ENCODE measurements at places on chromosomes 1 and 21.

DNA sequence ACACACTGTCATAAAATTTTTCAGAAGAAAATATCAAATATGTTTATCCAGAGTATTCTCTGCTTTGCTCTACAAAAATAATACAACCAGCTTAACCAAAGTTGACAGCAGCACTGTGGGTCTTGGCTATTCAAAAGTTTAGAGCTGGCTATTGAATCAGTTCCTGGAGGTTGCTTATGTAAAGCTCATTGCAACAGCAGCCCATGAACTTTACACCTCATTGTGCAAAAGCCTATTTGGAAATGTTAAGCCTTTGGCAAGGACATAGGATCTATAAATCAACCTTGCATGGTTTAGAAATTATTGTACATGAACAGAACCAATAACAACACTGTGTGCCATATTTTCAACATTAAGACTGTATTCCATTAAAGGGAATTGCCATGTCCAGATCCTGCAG lies 714.9 kb downstream of the ADGRL2 start:
- no peak for DNase-seq

- no peak for DNase-seq
These were observed 158.9 kb downstream of the ZBTB18 start for GRCh38 chr1:244209955-244210354.

DNA sequence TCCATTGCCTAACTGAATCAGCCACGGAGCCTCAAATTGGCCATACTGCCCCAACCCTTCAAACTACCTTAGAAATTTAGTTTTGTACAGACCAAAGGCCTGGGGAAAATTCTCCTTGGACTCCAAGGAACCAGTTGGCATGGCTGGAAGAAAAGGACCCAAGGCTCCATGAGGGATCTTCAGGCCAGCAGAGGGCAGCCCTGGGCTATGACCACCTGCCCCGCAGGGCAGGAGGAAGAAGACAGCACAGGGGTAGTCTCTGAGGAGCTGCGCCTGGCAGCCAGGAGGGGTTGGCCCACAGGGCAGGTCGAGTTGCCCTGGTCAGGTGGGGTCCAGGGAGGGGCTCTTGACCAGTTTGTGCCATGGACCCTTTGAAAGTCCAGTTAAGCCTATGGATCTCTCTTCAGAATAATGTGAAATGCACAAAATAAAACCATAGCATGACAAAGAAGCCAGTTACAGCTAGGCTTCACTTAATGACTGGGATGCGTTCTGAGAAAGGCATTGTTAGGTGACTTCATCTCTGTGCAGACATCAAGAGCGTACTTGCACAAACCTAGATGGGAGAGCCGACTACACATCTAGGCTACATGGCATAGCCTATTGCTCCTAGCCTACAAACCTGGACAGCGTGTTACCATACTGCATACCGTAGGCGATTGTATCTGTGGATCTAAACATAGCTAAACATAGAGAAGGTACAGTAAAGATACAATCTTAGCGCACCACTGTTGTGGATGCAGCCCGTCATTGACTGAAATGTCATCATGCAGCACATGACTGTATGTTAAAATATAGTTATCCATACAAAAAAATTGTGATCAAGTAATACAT lies 26.1 kb downstream of the CACNA1S start:
- DNase-seq, result peak; percentile 60

DNA sequence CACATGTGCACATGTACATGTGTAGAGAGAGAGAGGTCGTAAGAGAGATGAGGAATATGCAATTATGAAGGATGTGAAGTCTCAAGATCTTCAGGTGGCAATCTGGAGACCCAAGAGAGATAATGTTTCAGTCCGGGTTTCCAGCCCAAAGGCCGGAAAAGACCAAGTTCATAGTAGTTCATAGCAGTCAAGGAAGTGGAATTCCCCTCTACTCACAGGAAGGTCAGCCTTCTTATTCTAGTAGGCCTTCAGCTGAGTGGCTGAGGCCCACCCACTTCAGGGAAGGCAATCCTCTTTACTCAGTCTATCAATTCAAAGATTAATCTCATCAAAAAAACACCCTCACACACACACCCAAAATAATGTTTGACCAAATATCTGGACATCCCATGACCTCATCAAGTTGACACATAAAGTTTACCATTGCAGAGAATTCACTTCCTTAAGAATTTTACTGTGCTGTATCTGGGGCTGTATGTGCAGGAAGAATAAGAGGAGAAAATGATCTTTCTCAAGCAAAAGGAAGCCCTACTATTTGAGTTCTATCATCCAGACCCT lies 114.6 kb downstream of the TNFSF18 start:
- no peak for DNase-seq

Data from Ammon's horn (tissue), 1 donor.